ENCODE measurements at places on chromosomes 3 and 15. TPM values are rescaled to one million over a fixed set of nuclear protein-coding genes. Genes with fewer than 3 reads are reported as not detected.

GRCh38 chr15:29686079-29686425, 136.2 kb downstream of the TJP1 start:
- DNase-seq, result no peak

- DNase-seq, result no peak
Observed at GRCh38 chr15:50304836-50305235, 39.3 kb upstream of the HDC start.

GRCh38 chr3:50532062-50532705, 28.8 kb upstream of the CACNA2D2 start:
- no peak for DNase-seq

Gene MYLK
- 112 TPM for total RNA-seq

Gene FBXO22
- 58.6 TPM for total RNA-seq

- DNase-seq, result no peak
Observed at GRCh38 chr3:187210091-187210490, 12.8 kb downstream of the RTP1 start.

GRCh38 chr3:147813256-147813655, 404.1 kb downstream of the ZIC1 start:
- no peak for DNase-seq

Gene IL17RD
- total RNA-seq, result 2.8 TPM

Gene LMAN1L
- total RNA-seq, result not detected

DNA sequence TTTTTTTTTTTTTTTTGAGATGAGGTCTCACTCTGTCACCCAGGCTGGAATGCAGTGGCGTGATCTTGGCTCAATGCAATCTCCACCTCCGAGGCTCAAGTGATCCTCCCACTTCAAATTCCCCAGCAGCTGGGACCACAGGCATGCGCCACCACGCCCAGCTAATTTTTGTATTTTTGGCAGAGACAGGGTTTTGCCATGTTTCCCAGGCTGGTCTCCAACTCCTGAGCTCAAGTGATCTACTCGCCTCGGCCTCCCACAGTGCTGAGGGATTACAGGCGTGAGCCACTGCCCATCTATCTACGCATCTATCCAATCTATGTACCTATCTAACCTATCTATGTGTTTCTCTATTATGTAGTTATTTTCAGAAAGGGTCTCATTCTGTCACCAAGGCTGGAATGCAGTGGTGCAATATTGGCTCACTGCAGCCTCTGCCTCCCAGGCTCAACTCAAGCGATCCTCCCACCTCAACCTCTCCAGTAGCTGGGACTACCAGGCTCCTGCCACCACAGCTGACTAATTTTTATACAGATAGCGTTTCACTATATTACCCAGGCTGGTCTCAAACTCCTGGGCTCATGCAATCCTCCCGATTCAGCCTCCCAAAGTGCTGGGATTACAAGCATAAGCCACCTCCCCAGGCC, 20.2 kb upstream of the GPX1 start:
- no peak for DNase-seq

DNA sequence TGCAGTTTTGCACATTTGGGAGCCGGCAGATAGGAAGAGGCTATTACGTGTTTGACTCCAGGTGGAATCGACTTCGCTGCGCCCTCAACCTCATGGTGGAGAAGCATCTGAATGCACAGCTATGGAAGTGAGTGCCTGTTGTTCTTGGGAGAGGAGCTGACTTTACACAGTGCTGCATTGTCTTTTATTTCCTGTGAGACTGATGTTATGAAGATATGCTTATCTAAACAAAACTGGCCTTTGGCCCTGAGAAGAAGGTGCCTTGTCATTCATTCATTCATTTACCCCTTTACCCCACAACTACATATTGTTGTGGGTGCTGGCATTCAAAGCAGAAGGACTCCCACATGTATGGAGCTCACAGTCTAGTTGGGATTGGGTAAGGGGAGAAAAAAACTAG, 32.6 kb downstream of the PSMD6 start:
- no peak for DNase-seq

DNA sequence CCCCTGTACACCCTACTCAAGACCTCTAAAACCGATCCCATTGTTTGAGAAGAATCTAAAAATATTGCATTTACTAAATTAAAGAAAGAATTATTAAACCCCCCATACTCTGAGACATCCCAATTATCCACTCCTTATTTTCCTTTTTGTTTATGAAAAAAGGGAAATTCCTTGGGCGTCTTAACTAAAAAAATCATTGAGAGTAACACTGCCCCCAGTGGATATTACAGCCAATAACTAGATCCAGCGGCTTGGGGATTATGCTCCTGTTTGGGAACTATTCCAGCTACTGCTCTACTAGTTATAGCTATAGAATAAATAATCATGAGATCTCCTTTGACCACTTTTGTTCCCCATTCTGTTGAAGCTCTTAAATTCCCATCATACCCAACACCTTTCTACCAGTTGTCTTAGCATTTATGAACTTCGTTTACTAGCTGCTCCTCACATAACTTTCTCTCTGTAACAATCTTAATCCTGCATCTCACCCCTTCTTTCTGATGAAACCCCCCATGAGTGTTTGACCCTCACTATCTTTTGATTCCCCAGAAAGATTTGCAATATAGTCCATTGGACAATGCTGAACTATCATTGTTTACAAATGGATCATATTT, 12.7 kb upstream of the CFAP91 start:
- DNase-seq, result peak; percentile 45

Gene C3orf80
- not detected for total RNA-seq

Gene NR2E3
- 0.45 TPM for total RNA-seq

GRCh38 chr3:193053046-193053435, 135.4 kb upstream of the MB21D2 start:
- no peak for DNase-seq

GRCh38 chr15:62607114-62607462, 435.5 kb upstream of the TPM1 start:
- no peak for DNase-seq

DNA sequence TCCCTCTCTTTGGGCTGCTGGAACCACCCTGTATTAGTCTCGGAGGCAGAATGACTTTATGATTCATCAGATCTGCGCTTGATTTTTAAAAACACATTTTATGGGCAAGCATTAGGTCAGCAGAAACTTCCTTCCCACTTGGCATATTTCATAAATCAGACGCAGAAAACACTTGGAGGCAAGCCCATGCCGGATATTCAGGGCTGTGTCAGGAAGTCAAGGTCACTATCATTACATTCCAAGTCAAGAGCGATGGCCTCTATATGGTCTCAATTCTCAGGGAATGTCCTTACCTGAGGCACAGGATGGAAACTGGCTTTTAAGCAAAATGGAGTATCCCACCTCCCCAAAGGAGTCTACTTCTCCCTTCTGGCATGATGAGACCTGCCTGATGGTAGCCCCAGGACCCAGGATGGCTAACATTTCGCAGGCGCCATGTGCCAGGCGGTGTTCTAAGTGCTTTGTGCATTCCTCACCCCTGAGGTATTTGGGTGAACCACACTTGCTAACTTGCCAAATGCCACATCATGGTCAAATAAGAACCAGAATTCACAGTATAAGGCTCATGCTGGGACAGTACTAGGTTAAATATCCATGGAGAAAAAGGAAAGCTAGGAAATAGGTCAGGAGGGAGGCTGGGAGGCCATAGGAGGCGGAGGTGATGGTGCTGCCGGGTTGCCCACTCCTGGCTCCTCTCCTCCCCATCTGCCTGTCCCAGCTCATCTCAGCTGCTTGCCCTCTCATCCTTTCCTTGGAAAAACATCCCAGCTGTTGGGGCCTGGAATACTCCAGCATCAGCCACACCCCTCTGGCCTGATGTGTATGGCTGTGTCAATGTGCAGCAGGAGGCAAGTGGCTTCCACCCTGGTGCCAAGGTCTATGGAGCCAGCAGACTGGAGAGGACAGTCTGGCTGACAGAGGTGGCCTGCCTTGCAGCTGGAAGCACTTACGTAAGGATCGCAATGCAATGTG, 18.8 kb downstream of the BCL2L10 start:
- peak; percentile 79 for DNase-seq

DNA sequence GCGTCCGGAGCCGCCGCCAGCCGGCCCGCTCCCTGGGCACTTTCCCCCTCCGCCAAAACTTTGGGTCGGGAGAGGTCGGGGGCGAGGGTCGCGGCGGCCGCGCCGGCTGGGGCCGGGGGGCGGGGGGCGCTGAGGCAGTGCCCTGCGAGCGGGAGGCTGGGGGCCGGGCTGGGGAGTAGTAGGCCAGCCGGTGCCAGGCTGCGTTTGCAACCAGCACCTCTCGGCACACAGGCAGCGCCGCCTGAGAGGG, 452 bp downstream of the BBX start:
- DNase-seq, result no peak

Gene TOP2B
- 87.0 TPM for total RNA-seq

- DNase-seq, result no peak
Observed at GRCh38 chr15:34815836-34816235, 20.5 kb upstream of the ACTC1 start.

GRCh38 chr15:31264559-31265089, 62.0 kb upstream of the KLF13 start:
- DNase-seq, result no peak

All from renal cortical epithelial cell (primary cell).